ENCODE measurements at places on chromosomes 11 and 22.

DNA sequence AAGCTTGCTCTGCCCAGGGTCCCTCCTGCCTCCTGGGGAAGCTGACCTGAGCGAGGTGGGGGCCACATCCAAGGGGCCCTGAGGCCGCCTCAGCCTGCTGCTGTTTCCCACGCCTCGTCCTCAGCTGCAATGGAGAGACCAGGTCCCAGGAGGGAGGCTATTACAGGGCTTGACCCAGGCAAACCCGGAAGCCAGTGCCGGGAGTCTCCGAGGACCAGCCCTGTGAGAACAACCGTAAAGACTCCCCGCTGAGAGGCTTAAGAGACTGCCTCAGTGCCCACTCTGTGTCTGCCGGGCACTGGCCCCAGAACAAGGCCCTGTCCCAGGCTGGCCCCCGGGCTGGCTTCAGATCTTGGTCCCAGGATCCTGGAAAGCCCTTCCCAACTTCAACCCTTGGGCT, 124.3 kb upstream of the FGF3 start:
- DNase-seq: no peak

GRCh38 chr22:38751422-38752346, 4.1 kb downstream of the SUN2 start:
- no peak for DNase-seq

DNA sequence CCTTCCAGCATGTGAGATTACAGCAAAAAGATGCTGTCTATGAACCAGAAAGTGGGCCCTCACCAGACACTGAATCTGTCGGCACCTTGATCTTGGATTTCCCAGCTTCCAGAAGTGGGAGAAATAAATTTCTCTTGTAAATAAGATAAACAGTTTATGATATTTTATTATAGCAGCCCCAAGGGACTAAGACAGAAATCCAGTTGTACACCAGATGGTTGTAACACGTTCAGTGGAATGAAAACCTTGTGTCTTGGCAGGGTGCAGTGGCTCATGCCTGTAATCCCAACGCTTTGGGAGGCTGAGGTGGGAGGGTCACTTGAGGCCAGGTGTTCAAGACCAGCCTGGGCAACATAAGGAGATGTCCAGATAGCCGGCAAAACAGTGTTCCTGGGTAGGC, 61.8 kb downstream of the MCHR1 start:
- no peak for DNase-seq

GRCh38 chr11:102576350-102576749, 45.8 kb upstream of the MMP7 start:
- no peak for DNase-seq

Measured in NCI-H2107 (cell line).